ENCODE measurements at places on chromosomes 12 and 14.

DNA sequence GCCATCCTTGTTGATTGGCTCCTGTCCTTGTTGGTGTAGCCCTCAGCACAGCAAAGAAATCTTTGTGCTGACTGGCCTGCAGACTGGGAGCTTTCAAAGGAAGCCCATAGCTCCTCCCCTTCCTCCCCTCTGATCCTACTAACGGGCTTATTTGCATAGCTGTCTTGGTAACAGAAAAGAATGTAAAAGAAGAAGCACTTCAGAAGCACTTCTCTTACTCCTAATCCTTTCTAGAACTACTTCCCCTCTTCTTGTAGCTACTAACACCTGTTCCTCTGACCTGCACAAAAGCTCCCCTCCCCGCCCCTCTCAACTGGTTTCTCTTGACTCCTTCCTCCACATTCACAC lies 14.3 kb upstream of the RIC8B start:
- DNase-seq = no peak

GRCh38 chr12:95443459-95443858 lies 30.5 kb upstream of the METAP2 start:
- no peak for DNase-seq

DNA sequence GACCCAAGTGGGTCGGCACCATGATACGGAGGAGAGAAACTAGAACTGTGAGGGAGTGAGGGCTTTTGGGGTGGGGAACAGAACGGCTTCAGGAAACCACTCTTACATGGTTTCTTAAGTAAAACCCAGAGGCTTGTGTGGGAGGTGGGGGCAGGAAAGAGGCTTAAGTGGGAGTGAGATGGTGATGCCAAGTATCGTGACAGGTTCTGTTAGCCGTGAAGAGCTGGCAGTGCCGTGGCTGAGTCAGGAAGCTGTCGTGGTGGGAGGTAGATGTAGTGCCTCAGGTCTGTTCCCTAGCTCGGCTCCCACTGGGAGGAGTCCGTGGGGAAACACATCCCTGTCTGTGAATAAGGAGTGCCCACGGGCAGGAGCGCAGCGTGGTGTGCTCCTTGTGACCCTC lies 185.8 kb upstream of the FKBP4 start:
- no peak for DNase-seq

DNA sequence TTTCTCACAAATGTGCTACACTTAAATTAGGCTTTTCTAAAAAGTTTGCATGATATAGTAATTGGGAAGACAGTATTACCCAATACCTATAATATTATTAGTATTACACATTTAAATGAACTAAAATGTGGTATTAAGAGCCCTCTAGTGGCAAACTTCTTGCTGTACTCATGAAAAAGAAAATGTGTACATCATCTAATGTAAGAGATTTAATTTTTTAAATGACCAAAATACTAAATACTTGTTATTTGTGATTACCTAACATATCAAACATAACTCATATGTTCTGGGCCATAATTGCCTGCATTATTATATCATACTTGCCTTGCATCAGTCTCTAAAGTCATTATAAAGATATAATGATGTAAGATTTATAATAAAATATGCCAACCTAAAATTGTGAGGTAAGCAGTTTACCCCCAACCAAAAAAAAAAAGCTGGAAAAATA lies 64.2 kb downstream of the DNAI7 start:
- no peak for DNase-seq

DNA sequence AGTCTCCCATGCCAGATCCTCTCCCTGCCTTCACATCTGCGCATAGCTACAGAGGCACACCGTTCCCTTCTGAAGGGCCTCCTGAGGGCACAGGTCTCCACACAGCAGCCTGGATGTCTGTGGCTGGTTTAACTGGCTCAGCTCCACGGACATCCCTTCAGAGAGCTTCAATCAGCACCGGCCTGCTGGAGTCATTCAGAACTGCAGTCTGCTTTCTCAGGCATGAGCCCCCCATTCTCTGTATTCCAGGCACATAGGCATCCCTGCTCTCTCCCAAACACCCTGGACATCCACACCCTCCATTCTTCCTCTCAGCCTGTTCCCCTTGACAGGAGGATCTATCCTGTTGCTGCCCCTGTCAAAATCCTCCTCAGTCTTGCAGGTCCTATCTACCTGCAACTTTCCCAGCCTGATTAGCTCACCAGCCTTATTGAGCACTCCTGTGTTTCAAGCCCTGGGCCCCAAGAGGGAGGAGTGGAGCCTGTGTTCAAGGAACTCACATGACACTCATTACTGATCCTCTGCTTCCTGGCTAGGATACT lies 2.9 kb upstream of the DHRS2 start:
- DNase-seq = no peak

- no peak for DNase-seq
Observed at GRCh38 chr12:2834581-2835491, at the start of gene NRIP2. TSS of gene NRIP2 (minus strand) at chr12:2835035. CDS start at chr12:2834983, 52 bp downstream.

GRCh38 chr12:78249578-78249977 lies 418.9 kb downstream of the NAV3 start:
- no peak for DNase-seq

- DNase-seq = peak; percentile 17
Observed at GRCh38 chr14:102525219-102525928, 15.8 kb upstream of the ANKRD9 start.

DNA sequence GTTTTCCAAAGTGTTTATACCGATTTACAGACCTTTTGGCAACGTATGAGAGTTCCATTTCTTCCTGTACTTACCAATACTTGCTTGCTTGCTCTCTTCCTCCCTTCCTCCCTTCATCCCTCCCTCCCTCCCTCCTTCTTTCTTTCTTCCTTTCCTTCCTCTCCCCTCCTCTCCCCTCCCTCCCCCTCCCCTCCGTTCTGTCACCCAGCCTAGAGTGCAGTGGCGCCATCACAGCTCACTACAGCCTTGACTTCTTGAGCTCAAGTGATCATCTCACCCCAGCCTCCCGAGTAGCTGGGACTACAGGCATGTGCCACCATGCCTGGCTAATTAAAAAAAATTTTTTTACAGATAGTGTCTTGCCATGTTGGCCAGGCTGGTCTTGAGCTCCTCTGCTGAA lies 40.4 kb downstream of the DIP2B start:
- no peak for DNase-seq

- DNase-seq = no peak
Observed at GRCh38 chr12:65892841-65893251, 68.6 kb downstream of the HMGA2 start.

DNA sequence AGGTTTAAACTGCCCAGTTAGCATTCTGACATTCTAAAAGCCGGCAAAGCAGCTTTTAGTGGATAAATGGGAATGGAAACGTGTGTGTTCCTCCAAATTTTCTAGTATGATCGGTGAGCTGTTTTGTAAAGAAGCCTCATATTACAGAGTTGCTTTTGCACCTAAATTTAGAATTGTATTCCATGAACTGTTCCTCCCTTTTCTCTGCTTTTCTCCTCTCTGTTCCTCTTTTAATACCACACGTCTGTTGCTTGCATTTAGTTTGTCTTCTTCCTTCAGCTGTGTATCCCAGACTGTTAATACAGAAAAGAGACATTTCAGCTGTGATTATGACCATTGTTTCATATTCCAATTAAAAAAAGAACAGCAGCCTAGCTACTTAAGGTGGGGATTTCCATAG lies 10.7 kb downstream of the DYRK2 start:
- no peak for DNase-seq

GRCh38 chr14:90547968-90548367 lies 151.1 kb downstream of the CALM1 start:
- DNase-seq = no peak

GRCh38 chr12:89163918-89164317 lies 188.4 kb downstream of the DUSP6 start:
- DNase-seq = no peak

GRCh38 chr14:55190906-55191202 lies 531 bp downstream of the DLGAP5 start:
- DNase-seq = no peak
